T-helper 22 cell (primary cell): ENCODE measurements at places on chromosomes 4 and X.
A peak's percentile ranks its signal among the peaks of the same experiment; 100 is the strongest.

DNA sequence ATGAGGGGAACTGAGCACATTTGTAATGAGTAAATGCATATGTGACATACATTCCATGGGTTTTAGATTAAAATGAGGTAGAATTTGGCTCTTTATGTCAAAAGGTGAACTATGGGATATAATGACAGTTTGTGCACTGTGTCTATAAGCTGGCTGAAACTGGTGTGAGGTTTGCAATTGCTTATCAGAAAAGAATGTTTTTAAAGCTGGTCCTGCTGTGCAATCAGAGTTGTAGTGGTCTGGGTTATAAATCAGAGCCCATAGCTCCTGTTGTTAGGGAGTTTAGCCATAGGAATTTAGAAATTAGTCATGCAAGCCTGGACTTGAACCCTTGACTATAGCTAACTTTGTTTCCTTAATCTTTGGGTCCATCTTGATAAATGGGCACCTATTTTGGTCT, 23.1 kb upstream of the GATB start:
- no peak for DNase-seq

DNA sequence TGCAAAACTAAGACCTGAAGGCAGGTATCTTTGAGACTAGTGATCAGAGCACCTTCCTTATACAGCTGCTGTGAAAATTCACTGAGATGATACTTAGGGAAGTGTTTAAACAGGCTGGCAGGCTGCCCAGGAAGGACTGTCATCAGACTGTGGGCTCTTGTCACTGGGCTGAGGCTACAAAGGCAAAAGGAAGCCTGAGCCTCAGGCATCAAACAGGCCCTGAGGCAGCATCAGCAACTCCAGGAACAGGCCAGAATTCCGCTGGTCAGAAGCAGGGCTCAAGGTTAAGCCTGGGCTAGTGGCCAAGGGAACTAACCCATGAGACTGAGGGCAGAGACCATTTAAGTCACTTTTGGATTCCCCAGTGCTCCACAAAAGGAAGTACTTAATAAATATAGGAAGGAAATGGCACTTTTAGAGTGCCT, 12.8 kb downstream of the PJA1 start:
- no peak for DNase-seq

- DNase-seq = no peak
Measured at GRCh38 chrX:1466971-1467561, 14.4 kb upstream of the ASMTL start.

- DNase-seq = no peak
Measured at GRCh38 chr4:143411527-143412419, 75.1 kb downstream of the GAB1 start.

GRCh38 chr4:97720869-97721432, 422.3 kb downstream of the STPG2 start:
- no peak for DNase-seq

DNA sequence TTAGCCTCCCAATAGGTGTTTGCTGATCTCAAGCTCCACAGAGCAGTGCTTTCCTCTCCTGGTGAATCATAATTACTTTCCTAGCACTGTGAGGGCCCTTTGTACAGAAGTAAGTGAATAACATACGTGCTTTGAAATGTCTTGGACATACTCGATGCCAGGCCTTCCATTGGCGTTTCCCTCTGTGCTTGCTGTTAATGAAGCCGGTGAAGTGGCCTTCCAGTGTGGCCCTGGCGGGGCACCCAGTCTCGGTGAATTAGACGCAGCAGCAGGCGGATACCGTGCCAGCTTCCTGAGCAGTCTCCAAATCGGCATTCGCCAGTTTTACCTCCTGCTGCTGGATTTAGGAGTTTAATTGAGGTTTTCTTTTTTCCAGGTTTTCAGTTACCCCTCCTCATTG, 132.3 kb downstream of the HMX1 start:
- no peak for DNase-seq

DNA sequence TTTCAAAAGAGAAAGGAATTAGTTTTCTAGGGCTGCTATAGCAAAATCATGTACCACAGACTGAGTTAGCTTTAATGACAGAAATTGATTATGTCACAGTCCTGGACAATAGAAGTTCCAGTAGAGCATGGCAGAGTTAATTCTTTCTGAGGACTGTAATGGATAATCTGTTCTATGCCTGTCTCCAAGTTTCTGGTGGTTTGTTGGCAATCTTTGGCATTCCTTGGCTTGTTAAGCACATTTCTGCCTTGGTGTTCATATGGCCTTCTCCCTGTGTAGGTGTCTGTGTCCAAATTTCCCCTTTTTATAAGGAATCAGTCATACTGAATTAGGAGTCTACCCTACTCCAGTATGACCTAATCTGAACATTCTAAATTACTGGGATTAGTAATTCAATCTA, 336.1 kb upstream of the PABPC4L start:
- no peak for DNase-seq

- no peak for DNase-seq
Measured at GRCh38 chrX:134683351-134684005, 25.2 kb upstream of the PLAC1 start.

- no peak for DNase-seq
Measured at GRCh38 chr4:41360214-41360920, 103.6 kb downstream of the UCHL1 start.

DNA sequence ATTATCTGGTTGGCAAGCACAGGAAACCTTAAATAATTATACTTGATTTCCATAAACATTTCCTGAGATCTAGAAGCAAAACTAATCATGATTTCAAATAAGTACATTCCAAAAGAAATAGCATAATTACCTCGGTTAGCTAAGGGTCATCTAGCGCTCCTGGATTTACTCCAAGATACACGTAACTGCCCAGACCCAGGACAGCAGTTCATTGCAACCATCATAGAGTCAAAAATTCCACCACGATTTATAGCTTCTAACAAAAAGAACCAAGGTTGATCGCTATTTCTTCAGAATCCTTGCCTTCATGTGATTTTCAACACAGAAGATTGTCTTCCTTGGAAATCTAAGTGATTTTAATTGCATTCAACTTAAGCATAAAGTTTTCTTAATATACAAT, 1235.5 kb upstream of the TENM3 start:
- no peak for DNase-seq

DNA sequence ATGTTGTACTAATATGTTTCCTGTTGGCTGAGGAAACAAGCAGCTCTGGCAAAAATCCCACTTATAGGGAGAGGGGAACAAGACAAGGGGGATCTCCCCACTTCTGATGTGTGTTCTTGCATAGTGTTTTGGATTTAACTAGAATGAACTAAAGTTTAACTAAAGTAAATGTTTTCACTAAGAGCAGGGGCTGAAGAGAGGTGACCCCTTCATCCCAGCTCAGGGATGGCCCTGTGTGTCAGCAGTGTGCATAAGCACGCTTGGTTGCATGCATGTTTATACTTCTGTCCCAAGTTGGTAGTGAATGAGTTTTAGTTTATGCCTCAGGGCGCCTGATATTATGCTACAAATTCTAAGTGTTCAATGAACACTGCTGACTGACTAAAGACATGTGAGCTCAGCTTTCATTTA, 169.4 kb downstream of the MGST2 start:
- no peak for DNase-seq

DNA sequence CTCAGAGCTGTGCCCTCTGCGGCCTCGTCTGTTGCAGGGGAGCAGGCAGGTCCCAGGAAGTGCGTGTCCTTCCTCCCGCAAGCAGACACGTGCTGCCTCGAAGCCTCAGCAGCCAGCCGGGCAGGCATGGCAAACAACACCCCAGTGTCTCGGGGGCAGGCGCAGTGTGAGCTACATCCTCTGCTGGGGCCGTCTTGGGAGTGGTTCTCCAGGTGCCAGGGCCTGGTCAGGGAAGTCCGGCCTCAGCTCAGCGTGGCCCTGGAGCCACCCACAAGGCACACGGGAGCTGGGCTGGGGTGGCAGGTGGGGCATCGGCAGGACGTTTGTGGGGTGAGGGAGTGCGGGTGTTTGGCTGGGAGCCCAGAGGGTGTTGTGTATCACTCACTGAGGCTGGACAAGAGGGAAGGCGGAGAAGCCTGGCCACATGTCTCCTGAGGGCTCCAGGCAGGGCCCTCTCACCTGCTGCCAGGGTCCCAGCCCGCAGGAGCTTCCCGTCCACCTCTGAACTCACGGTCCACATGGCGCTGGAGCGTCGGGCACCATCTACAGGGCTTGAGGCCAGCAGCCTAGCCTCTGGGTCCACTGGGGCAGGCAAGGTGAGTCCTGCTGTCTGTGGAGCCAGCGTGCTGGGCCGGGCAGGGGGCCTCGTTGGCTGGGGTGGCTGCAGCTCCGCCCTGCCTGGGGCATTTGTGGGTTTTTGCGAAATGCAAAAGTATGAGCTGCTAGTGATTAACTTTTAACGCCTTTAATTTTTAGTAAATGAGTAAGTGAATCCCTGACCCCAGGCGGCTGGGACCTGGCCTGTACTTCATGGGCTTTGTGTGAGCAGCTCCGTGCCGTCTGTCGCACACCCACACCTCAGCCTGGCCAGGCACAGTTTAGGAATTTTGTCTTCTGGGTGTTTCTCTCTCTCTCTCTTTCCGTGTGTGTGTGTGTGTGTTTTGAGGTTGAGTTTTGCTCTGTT, 17.3 kb upstream of the UVSSA start:
- peak; percentile 65 for DNase-seq

DNA sequence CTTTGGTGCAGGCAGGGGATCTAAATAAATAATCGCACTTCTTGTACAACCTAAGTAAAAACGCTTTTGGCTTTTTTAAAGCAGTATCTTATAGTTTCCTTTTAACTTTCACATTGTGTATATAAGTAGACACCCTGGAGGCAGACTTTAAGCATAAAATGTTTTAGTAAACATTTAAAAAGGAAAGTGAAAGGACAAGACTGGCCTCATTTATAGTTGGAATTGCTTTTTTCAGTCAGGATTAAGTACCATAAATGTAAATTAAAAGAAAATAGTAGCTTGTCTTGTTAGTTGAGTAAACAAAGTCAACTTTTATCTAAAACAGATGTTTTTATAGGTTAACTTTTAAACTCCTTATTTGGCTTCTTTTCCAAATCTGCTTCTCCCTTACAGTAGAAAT, 39.7 kb downstream of the PTPN13 start:
- no peak for DNase-seq

DNA sequence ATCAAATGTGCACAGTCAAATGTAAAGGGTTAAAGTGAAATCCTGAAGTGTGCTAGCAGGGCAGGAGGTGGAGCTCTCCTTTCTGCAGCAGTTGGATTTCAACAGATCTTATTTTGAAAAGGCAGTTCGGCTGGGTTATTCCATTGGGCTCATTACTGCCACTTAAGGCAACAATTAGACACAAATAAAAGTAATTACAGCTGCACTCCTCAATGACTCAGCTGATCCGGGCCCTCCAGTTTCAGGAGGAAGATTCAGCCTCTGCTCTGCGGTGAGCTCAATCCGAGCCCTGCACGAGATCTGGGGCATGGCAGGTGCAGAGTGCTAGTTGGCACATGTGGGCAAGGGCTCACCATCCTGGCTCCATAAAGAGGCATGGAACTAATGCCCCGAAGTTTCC, 85.4 kb downstream of the PHKA2 start:
- DNase-seq = no peak

- DNase-seq = no peak
Measured at GRCh38 chr4:62408454-62408853, 1208.3 kb downstream of the ADGRL3 start.

GRCh38 chr4:76539979-76540378, 105.0 kb downstream of the SHROOM3 start:
- DNase-seq = no peak

DNA sequence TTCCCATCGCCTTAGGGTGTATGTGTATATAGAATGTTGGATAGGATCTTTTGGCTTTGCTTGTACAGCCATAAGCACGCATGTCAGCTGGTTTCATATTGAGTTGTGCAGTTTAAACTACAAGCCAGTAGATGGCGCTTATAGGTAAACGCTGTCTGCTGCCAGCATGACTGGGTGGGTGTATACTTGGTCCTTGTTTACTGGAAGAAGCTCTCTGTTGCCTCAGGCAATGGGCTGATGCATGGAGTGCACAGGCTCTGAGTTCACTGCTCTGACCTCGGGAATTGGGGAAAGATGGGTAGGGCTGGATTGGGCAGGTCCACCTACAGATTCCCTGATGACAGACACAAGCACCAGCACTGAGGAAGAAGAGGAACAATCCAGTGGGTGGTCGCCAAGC, 831.5 kb downstream of the STIM2 start:
- DNase-seq = no peak

DNA sequence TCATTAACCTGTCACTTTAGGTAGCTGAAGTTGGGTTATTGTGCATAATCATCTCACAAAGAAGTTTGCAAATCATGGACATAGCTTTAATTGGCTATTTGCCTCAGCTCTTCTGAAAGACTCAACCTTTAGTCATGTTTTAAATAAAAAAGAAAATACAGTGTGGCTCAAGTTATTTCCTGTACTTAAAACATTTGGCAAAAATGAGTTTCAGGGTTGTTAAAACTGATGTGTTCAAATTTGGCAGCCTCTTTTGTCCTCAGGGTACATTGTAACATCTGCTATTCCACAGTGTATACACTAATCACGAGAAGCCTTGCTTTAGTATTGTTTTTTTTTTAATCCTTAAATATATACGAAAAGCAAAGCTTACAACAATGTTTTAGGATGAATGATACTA, 31.5 kb upstream of the HPGD start:
- no peak for DNase-seq

DNA sequence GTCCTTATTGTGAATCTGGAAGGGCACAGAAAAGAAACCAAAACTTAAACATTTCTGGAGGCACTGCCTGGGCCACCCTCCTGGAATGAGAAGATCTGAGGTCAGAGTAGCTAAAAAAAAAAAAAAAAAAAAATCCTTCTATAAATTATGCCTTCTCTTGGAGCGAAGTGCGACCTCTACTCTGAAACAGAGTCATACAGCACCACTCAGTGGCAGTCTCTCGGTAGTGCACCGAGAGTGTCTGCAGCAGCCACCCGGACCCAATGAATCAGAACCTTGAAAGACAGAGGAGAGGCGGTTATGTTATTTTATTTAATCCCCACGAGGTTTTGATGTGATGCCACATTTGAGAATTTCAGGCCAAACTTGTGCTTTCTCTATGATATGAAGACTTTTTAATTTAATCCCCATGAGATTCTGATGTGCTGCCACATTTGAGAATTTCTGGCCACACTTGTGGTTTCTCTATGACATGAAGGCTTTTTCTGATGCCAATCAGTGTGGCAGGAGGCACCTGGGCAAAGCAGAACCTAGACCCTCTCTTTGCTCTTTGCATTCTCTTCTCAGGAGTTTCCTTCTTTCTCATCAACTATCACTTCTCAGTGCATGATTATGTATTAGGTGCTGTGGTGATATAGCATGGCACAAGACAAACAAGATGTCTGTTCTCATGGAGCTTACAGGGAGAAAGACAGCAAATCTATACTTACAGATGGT, 5.6 kb upstream of the CT47C1 start:
- DNase-seq = no peak

- DNase-seq = no peak
Measured at GRCh38 chr4:95539106-95539505, 9.7 kb downstream of the UNC5C start.
